Stomach (tissue), 19 donors: ENCODE measurements at places on chromosomes 3 and 15. TPM values are rescaled to one million over a fixed set of nuclear protein-coding genes. Genes with fewer than 3 reads are reported as not detected.

FGD5 gene
- 34.1 TPM for total RNA-seq

TMEM207 gene
- not detected for total RNA-seq

SGO1 gene
- 3.5 TPM for total RNA-seq

FBXO22 gene
- total RNA-seq: 30.1 TPM

TM2D3 gene
- 57.8 TPM for total RNA-seq

- no peak for DNase-seq
Measured at GRCh38 chr3:189460511-189460910, 170.7 kb upstream of the TP63 start.

DNA sequence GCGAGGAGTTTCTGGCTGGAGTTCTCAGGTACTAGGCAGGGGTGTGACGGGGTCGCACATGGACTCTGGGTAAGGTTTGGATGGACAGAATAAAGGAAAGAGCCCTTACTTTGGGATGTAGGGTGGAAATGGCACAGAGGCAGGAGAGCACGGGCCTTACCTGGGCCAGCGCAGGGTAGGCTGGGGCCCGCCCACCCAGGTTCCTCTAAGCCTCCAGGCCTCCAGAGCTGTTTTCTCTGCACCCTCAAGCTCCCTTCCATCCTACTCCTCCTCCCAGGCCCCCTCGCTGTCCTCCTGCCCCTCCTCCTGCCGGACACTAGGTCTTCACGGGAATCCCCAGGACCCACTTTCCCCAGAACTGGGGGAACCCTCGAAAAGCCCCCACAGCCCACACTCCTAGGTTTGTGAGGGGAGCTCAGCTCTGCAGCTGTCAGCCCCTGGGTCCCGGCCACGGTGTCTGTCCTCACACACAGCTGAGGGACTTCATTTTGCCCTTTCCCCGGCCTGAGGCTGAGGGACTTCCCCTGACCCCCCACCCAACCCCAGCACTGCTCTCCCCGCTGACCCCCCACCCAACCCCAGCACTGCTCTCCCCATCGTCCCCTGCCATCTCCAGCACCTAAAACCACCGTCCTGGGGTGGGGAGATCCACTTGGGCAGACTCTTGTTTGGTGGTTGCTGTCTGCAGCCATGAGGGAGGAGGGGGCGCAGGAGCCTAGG, 53.0 kb upstream of the PCSK6 start:
- DNase-seq: no peak

GRCh38 chr3:96434651-96435050, 379.7 kb upstream of the EPHA6 start:
- DNase-seq: no peak

DNA sequence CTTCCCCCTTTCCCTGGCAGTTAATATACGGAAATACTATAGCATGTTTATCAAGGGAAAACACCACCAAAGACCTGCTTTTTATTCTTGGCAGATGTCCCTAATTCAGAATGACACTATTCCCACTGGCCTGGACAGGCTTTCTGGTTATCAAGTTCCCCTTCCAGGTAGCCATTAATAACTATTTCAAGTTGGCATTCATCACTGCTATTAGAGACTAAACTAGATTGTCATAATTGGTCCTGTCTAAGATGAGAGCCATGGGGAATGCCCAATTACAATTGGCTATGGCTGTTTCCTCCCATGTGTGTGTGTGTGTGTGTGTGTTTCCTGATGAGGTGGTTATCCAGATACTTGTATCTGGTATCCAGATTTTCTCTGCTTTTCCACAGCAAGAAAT, 608.1 kb downstream of the SQOR start:
- no peak for DNase-seq

DNA sequence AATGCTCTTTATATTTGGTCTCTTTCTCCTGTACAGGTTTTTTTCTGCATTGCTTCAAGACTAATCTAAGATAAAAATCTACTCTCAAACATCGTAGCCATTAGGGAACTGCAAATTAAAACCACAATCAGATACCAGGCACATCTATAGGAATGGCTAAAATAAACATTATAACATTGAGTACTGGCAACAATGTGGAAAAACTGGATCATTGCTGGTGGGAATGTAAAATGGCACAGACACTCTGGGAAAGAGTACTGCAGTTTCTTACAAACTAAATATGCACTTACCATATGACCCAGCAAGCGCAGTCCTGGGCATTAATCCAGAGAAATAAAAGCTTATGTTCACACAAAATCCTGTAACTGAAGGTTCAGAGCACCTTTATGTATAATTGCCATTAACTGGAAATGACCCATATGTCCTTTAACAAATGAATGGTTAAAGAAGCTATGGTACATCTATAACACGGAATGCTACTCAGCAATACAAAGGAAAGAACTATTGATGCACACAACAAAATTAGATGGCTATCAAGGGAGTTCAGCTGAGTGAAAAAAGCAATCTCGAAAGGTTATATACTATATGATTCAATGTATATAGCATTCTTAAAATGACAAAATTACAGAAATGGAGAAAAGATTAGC, 6.3 kb downstream of the ABCC5 start:
- no peak for DNase-seq

DNA sequence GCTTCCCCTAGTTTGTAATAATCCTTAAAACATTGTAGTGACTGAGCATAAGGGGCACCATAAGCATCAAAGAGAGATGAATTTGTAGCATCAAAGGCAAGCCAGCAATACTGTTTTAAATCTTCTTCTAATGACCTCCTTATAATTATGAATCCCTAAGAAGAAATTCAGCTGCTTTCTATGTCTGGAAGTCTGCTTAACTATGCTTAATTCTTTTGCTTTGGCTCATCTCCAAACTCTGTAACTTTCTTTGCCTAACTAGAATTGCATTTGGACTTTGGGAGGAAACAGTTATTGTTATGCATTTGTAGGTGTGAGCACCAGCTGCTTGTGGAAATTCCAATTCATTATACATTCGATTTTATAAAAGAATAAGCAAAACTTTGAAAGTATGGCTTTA, 117.7 kb upstream of the SPATA16 start:
- no peak for DNase-seq

- no peak for DNase-seq
Measured at GRCh38 chr3:23271876-23272741, 69.0 kb downstream of the UBE2E2 start.

DNA sequence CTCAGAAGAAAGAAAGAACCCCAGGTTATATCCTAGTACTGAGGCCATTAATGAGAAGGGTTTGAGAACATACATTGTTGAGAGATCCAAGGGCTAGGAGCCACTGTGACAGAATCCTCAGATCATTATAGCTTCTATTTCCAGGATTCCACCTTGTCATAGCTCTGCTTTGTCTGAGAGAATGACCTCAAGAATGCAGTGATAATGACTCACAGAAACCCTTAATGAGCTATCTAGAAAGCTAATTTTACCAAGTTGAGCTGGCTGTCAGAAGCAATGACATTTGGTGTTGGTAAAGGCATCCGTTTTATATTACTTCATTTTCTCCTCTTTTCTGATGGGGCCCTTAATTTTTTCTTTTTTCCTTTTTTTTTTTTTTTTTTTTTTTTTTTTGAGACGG, 10.9 kb downstream of the TRIP4 start:
- DNase-seq: no peak

- DNase-seq: no peak
Measured at GRCh38 chr3:48456456-48456855, 9.9 kb downstream of the ATRIP start.

DNA sequence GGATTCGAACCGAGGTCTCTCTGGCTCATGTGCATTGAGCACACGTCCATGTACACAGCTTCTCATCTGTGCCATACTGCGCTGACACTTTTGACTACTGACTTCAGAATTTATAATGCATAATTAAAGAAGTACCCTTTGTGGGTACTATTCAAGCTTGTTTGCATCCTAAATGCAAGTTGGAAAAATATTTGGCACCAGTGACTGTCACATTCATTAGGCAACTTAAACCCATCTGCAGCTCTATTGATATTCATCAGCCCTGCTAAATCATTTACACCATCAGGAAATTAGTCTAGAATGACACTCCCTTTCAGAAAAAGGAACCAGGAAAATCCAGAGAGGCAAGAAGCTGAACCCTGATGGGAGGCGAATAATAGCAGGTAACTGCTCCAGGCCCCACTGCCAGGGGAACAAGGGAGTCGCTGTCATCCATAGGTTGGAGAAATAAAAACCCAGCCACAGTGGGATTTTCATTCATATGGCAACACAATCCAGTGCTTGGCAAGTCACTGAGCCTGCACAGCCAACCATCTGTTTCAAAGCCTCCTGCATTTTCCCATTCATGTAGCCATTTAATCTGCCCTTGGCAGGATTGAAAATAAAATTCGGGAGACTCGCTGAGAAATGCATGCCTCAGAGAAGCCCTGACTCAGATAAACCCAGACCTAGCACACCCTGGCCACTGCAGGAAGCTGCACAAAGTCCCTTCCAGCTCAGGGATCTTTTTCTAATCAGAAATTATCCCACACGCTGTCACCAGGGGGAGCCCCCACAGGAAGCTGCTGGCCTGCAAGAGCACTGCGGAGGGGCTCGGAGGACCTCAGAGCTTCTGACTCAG, 103.0 kb upstream of the VEPH1 start:
- DNase-seq: peak; percentile 79
